Stimulated activated CD4-positive, alpha-beta T cell treated with anti-CD3 and anti-CD28 coated beads, Interleukin-1b, Interleukin-23, amount 100 ng/mL, for 48 hours (primary cell): ENCODE measurements at places on chromosomes 4 and X.

- peak; percentile 22 for DNase-seq
Measured at GRCh38 chr4:76197971-76198410, 15.6 kb downstream of the SCARB2 start.

- no peak for DNase-seq
Measured at GRCh38 chr4:168491563-168491962, 5.3 kb upstream of the PALLD start.

GRCh38 chr4:123939621-123940020, 543.0 kb downstream of the SPRY1 start:
- DNase-seq, result no peak

DNA sequence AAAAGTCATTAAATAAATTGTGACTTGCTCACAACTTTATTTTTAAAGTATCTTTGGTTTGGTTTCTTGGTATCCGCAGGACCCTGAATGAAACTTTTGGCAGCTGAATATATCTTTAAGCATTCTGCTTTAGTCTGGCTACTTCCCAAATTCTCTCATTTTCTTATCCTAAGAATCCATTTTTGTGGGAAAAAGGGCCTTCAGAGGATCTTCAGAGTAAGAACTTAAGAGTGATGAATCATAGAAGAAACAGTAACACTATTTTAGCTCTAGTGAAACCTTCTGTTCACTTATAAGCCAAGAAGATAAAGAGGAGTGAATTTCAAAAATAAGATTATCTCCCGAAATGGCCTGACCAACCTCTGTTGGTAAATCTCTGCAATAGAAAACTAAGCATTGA, 540.6 kb upstream of the MAGEB18 start:
- DNase-seq, result no peak

- DNase-seq, result no peak
Measured at GRCh38 chr4:3525532-3526430, 6.4 kb downstream of the LRPAP1 start.

- DNase-seq, result no peak
Measured at GRCh38 chr4:16034010-16034748, 49.6 kb downstream of the PROM1 start.

DNA sequence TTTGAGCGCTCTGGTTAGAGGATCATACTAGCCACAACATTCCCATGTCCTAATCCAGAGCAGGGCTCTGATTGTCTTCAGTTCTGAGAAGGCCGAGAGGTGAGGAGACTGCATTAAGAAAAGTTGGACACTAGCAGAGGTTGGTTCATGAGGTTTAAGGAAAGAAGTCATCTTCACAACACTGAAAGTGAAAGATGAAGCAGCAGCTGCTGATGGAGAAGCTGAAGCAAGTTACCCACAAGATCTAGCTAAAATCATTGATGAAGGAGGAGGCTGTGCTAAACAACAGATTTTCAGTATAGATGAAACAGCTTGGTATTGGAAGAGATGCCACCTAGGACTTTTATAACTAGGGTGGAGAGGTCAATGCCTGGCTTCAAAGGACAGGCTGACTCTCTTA, 36.8 kb downstream of the RAP1GDS1 start:
- DNase-seq, result no peak

DNA sequence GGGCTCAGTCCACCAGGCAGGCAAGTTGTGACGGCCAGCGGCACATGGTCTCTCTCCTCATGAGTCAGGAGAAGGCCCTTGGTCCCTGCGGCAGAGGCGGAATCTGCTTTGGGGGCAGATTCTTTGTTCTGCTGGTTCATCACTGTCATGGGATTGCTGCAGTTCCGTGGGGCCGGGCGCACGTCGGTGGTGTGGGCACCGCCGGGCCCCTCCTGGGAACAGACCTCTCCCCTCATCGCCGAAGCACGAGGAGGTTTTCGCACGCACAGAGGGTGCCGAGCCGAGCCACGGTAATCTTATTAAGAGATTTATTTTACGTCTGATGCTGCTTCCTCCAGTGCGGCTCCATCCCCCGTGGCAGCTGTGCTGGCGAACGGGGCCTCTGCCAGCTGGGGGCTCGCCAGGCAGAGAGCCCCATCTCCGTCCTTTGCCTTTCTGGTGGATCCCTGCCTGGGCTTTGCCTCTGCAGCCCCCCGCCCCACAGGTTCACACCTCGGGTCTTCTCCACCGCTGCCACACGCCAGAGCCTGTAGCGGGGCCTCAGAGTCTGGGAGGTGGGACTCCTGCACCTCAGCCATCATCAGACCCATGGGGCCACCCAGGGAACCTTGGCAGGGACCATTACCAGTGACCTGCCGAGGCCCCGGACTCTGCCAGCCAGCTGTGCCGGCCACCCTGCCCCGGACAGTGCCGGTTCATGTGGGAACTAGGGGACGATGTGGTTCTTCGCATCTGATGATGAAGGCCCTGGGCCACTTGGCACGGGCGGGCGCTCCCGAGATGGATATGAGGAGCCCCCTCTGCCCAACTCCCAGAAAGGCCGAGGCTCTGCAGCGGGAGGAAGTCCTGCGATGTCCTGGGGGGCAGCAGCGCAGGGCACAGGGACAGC, 86.7 kb upstream of the NKX1-1 start:
- no peak for DNase-seq

DNA sequence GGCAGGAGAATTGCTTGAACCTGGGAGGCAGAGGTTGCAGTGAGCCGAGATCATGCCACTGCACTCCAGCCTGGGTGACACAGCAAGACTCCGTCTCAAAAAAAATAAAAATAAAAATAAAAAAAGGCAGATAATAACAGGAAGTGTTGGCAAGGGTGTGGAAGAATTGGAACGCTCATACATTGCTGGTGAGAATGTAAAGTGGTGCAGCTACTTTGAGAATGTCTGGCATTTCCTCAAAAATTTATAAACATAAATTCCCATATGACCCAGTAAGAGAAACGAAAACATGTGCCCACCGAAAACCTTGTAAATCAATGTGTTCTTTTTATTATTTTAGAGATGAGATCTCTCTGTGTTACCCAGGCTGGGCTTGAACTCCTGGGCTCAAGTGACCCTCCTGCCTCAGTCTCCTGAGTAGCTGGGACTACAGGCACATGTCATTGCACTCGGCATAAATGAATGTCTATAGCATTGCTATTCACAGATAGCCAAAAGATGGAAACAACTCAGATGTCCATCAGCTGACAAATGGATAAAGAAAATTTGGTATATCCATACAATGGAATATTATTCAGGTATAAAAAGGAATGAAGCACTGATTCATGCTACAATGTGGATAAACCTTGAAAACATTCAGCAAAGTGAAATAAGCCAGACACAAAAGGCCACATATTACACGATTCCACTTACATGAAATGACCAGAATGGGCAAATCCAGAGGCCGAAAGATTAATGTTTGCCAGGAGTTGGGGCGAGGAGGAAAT, 63.7 kb upstream of the PLAC1 start:
- no peak for DNase-seq

DNA sequence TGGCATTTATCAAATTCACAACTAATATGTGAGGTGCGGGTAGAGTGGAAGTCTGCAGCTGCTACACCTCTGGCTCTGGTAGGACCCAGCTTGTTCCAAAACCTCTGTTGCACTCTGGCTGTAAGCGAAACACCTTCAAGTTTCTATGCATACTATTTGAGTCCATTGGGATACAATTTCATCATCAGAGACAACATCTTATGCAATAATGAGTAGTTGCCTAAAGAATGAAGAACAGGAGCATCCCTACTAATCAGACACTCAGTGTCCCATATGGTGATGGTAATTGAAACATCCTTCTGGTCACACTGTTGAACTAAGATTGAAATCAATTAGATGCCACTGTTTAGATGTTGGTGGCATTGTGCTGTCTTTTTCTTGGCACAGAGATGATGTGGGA, 178.4 kb downstream of the MGST2 start:
- DNase-seq, result no peak

DNA sequence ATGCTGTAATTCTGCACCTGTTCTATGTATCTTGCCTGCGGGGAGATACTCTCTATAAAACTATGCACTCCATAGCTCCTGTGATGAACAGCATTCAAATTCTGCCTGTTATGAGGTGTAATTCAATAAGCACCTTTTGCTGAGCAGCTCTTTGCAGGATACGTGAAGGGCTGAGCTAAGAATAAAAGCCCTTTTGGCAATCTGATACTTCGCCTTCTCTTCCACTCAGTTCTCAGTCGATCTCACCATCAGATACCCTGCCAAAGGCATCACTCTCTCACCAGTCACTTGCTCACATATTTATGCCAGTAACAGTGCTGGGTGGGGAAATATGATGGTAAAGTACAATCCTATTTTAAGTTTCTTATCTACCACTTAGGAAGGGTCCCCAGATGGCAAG, 67.2 kb downstream of the RPS3A start:
- no peak for DNase-seq
